Left renal pelvis (tissue), 4 donors: ENCODE measurements at places on chromosomes 2 and 18.

- DNase-seq, result no peak
Observed at GRCh38 chr18:62288665-62289008, 36.5 kb upstream of the TNFRSF11A start.

GRCh38 chr18:61047794-61048193, 285.4 kb upstream of the CDH20 start:
- no peak for DNase-seq

DNA sequence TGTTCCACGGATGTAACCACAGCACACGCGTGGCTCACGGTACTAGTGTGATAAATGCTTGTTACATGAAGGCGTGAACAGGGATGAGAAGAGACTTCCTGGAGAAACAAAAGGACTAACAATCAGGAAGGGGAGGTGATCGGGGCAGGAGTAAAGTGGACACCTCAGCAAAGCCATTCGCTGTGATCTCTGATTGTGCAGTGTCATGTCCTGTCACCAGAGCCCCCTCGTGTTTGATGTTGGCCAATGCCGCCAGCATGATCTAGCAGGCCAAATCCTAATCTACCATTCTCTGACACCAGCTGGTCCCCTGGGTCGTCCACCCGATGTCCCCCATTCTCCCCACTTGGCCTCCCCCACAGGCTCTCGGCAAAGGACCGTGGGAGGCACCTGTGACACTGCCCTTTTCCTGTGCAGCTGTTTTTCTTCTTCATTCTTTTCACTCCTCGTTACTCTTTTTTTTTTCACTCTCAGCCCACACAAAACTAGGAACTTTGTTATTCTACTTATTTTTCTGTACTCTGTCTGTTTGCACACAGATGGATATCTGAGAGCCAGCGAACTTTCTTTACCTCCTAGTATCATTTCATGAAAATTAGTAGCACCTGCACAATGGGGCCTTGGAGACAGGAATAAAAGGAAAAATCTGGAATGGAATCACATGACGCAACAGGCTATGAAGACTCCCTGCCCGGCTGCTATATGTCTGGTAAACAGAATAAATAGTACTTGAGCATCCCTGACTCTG, 146.8 kb downstream of the TGIF1 start:
- no peak for DNase-seq

GRCh38 chr2:233409286-233409991, 55.1 kb downstream of the DGKD start:
- DNase-seq, result no peak

DNA sequence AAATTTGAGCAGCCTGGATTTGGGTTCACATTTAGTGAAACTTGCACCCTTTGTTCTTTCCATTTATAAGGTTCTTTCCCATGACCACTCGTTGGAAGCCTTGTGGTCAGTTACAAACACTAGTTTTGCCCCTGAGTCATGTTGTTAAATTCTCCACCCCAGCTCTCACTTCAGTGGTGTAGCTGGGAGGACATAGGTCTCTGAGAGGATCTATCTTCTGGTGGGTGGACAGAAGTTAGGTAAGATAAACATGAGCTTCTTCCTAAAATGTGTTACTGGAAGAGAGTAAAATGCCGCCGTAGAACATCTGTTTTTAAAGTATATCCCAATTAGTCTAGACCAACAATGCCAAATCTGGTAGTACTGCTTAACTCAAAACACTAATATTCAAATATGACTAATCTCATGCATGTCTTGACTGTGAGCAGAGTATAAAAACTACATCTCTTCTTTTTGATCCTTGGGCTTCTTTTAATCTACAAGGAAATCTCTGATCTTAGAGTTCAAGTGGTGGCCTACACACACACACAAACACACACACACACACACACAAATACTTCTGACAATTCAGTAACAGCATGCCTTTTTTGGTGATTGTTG, 162.6 kb upstream of the FN1 start:
- no peak for DNase-seq

DNA sequence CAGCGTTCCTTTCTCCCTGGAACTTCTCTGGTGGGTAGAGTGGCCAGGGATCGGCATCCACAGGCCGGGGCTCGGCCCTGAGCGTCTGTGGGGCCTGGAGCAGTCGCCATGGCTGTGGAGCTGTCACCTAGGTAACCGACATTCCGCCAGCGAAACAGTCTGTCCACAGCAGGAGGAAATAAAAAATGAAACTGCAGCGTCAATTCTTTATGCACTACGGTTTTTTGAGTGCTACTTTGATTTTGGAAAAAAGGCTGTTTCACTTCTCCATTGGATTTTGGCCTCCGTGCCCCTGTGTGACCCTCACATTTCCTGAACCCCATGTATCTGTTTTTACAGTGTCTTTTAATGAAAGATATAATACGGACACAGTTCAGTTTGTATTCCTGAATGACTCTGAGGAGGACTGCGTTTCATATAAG, 163.4 kb downstream of the LDLRAD4 start:
- DNase-seq, result no peak

- DNase-seq, result no peak
Observed at GRCh38 chr2:109694190-109694589, 80.0 kb downstream of the SOWAHC start.

DNA sequence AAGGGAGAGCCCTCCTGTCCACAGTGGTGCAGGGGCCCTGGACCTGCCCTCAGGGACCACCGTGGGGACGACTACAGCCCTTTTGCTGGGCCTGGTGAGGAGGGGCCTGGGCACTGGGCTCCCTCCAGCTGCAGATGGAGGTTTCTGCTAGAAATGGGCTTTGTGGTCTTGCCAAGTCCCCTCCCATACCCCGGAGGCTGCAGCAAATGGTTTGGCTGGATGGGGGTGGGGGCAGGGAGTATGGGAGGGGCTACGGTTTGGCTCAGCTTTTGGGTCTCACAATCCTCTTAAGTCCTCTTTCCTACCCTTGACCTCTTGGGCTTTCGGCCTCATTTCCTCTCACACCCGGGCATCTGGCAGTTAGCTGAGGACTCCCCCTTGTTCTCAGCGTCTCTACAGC, 21.7 kb downstream of the TET3 start:
- DNase-seq, result no peak

GRCh38 chr18:32888306-32888705, 115.5 kb upstream of the KLHL14 start:
- DNase-seq, result no peak

- DNase-seq, result no peak
Observed at GRCh38 chr2:117702098-117702497, 112.4 kb upstream of the DDX18 start.

GRCh38 chr18:7885865-7886264, 318.7 kb downstream of the PTPRM start:
- no peak for DNase-seq

- DNase-seq, result no peak
Observed at GRCh38 chr2:202178346-202178958, 59.9 kb downstream of the SUMO1 start.

GRCh38 chr2:132937629-132938028, 267.6 kb upstream of the LYPD1 start:
- no peak for DNase-seq

DNA sequence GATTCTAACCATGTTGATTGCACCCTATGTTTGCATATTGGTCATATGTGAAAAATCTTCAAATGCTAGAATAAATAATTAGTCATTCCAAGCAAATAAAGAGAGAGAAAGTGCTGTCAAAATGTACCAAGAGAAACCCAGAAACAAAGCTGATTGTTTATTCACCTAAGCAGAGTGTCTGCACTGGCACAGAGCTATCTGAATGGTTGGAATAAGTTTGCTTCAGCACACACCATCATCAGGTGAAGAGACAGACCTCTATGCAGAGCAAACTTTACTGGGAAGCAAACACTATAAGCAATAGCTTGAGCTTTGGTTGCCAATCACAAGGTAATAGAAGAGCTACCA, 25.4 kb downstream of the DSG4 start:
- no peak for DNase-seq

DNA sequence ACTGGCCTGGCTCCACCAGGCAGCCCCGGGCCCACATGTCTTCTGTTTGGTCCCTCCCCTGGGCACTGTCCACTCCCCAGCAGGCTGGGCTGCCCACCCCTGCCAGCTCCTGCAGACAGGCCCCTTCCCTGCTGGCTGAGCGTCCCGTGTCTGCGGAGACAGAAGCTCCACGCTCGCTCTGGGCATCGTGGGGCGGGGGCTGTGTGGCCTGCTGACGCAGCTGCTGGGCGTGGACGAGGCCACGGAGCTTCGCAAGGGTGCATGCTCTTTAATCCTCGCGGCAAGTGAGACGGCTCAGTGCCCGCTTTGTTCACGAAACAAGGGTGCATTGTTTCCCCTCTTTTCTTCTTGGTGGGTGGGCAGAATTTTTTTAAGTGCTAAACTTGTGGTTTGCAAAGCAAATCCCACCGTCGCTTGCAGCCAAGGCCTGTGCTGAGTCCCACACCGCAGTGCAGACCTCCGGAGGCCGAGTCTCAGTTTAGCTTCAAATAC, 132.8 kb upstream of the CTDP1 start:
- no peak for DNase-seq

- DNase-seq, result no peak
Observed at GRCh38 chr2:69660637-69661036, 17.1 kb upstream of the AAK1 start.

- DNase-seq, result no peak
Observed at GRCh38 chr18:77124452-77124922, 8.1 kb downstream of the MBP start.

DNA sequence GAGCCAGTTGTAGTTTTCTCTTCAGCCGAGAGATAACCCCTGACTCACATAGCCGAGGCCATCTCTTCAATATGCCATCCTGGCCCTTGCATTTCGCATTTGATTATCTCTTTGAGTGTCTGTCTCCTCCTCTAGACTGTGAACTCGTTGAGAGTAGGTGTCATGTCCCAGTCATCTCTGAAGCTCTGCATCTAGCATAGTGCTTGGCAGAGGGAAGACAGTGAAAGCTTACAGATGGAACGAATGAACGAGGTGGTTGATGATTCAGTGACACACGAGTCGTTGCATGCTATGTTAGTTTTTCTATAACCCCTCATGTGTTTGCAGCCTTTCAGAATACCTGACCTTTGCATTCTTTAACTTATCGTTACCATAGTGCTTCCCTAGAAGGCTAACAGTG, 59.9 kb upstream of the CYRIA start:
- DNase-seq, result no peak

DNA sequence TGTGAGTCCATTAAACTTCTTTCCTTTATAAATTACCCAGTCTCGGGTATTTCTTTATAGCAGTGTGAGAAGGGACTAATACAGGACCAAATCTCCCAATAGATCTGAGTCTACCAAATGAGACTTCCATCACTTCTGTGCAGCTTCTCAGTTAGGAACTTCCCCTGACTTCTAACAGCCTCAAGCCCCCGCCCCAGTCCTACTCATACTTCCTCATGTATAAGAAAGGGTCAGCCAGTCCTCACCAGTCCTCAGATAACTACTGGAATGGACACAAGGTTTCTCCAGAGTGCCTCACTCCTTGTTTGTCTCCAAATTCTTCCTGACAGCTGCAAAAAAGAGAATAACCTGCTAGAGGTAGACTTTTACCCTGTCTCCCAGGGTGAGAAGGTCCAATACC, 19.5 kb downstream of the TTC32 start:
- no peak for DNase-seq

DNA sequence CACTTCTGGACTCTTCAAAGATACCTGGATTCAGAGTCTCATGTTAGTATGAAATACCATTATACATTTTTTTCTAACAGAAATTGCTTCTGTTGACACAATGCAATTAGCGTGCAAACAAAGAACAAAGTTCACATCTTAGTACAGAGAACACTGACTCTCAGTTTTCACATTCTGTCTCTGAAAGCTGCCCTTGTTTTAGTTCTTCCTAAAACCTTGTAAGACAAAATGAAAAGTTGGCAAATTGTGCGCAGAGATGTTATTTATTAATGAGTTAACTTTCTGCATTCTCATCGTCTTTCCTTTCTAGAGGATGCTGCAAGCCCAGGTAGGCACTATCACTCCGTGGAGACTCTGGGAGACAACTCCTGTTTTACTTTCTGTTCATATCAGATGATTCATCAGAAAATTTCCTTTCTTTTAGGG, 377.3 kb upstream of the POU3F3 start:
- DNase-seq, result no peak

DNA sequence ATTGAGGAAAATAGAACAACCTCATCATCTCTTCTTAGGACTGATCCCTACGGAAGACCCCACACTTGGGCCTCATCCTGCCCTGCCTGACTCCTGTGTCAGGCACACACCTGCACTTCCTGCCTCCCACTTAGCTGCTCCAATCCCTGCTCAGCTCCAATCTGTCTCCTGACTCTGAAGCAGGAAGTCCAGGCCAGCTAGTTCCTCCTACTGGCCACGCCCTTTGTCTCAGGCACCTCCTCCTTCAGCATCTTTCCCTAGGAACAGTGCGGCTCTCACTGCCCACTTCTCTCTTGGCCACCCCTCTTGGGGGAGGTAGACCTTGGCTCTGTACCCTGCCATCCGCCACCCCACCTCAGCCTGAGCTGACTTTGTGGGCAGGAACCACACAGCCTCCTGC, 135.8 kb downstream of the CELF4 start:
- no peak for DNase-seq

- no peak for DNase-seq
Observed at GRCh38 chr18:22471546-22472131, 53.9 kb upstream of the CTAGE1 start.

GRCh38 chr2:102782187-102782586, 20.4 kb downstream of the TMEM182 start:
- DNase-seq, result no peak

GRCh38 chr2:231726276-231726675, 18.0 kb downstream of the PTMA start:
- no peak for DNase-seq

DNA sequence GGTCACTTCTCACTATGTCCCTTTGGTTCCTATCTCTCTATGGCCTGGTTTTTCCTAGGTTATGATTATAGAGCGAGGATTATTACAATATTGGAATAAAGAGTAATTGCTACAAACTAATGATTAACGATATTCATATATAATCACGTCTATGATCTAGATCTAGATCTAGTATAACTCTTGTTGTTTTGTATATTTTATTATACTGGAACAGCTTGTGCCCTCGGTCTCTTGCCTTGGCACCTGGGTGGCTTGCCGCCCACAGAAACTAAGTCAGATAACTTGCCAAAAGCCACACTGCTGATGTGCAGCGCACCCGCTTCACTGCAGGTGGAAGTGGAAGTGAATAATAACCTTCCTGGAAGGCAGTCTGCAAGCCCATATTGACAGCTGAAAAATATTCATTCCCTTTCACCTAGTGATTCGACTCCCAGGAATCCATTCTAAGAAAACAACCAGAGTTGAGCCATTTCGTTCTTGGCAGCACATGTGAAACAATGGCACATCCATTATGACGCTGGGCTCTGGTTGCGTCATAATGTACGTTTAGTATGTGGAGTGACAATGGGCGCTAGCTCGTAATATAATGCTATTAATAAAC, 725 bp upstream of the ANKRD53 start:
- no peak for DNase-seq

GRCh38 chr2:62597323-62597722, 91.3 kb upstream of the TMEM17 start:
- no peak for DNase-seq
